Inflammatory macrophage treated with lipopolysaccharide for 4 hours (primary cell): ENCODE measurements at places on chromosomes 4 and X.

DNA sequence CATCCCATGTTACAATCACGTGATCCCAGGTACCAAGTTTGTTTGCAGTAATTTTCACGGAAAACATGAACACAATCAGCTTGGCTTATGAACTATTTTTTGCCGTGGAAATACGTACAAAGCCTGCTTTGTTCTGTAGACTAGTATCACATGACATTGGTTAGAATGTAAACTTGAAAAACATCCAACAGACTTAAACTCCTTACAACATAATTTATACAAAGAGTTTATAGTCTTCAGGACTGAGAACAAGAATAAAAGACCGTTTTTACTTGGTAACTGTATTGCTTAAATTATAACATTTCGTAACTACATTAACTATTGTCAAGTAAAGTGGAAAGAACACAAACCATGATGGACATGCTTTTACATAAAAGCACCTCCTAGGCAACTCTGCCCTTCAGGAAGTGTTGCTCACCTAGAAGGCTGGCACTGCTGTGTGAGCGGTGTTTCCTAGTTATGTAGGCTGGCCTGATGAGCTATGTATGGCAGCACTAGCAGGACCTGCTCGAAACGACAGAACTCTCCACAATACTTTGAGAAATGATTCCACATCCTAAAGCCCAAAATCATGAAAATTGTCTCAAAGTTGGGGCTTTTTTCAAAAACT is 41.8 kb upstream of the WDR1 start:
- no peak for DNase-seq

DNA sequence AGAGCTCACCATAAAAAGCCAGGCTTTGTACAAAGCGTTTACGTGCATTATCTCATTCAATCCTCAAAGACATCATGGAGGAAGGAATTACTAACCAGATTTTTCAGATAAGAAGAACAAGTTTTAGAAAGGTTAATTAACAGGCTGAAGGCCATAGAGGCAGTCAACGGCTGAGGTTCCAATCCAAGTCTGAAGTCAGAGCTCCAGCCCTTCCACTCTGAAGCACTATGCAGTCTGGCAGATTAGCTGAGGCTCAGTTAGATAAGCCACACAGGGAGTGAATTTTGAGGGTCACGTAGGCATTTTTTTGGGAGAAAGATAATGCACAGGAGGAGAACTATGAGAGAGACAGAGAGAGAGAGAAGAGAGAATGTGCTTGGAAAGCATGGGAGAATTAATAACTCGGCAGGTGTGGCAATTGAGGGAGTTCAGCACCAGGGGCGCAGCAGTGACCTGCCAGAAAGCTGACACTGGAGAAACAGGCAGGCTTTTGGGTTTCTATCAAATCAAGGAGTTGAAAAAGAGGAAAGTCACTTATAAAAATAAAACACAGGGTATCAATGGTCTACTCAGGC is 116.5 kb upstream of the NAP1L5 start:
- no peak for DNase-seq

DNA sequence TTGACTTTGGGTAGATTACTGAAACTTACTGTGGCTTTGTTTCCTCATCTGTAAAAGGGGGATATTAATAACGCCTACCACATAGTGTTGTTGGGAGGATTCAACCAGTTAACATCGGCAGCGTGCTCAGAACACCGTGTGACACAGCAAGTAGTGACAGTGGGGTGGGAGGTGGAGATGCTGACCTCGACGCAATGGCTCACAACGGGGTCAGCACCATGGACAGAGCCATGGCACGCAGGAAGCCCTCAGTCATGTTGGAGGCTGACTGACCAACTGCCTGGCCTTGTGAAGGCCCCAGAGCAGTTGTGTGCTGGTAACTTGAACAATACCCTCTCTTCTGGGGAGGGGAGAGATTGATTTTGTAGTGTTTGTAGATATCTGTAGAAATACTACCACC is 93.2 kb downstream of the WFS1 start:
- no peak for DNase-seq

GRCh38 chr4:181018913-181019312 is 1224.3 kb upstream of the TENM3 start:
- no peak for DNase-seq

DNA sequence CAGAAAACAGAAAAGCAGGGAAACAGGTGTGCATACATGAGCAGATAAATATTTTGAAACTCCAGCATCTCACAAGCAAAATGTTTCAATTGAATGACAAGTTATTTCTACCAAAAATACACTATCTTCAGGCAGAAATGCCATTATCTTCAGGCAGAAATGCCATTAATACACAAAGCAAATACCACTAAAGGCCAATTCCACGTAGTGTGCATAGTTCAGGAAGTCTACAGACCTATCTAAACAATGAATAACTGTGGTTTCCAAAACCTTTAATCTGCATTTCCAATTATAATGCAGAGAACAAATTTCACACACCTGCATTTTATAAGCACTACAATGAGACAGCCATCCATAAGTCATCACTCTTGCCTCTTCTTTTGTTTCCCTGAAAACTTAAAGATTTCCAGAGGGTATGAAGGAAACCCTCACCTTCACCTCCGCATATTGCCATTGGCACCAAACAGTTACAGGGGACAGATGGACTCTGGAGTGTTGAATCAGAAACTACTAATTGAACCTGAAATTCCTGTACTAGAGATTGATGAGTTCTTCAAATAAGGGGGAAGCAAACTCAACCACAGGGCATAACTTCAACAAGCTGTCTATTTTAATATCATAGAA is 179.0 kb downstream of the PDGFC start:
- no peak for DNase-seq

DNA sequence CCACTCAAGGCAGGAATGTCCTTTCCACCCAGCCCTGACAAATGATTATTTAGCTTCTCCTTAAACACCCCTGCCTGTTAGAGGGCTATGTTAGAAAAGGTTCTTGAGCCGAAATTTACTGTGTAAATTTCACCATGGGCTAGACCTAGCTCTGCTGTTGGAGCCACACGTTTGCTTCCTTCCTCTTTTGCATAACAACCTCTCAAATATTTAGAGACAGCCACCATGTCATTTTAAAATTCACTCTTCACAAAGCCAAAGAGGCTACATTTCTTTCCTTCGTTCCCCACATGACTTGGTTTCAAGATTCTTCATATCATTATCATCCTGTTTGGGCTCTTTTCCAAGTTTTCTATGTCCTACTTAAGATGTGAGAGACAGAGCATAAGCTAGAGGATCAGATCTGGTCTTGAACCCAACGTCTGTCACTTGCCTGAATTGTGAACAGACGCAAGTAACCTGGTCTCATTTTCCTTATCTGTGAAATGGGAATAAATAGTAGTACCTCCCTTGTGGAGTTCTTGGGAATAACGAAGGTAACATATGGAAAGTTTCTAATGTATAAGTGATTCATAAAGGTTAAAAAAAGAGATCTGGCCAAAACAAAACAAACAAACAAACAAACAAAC is 6.7 kb downstream of the DOCK11 start:
- peak; percentile 19 for DNase-seq

GRCh38 chr4:86749121-86749520 is 100.1 kb downstream of the SLC10A6 start:
- no peak for DNase-seq

GRCh38 chr4:77454858-77455257 is 150.8 kb upstream of the CXCL13 start:
- DNase-seq = no peak

DNA sequence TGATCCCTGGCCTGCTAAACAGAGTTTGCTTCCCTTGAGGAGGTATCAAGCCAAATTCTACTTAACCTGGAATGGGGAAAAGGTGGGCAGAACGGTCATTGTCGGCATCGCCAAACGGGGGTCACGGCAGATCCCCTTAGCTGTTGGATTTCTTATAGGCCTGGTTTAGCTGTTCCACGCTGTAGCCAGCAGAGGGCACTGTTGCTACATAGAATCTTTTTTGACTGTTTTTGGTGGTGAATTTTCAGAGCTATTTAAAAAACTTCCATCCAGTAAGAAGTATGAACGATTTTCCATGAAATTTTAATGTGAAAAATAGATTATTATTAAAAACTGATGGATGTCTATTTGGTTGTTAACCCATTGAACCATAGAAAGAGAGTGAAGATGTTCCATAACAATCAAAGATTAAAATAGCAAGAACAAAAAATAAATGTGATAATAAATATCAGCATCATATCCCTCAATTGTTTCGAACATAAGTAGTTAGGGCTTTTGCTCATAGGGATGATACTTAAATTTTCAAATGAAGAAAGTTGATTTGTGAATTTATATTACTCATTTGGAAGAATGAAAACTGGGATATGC is 56.6 kb downstream of the LINC00632 start:
- peak; percentile 24 for DNase-seq

DNA sequence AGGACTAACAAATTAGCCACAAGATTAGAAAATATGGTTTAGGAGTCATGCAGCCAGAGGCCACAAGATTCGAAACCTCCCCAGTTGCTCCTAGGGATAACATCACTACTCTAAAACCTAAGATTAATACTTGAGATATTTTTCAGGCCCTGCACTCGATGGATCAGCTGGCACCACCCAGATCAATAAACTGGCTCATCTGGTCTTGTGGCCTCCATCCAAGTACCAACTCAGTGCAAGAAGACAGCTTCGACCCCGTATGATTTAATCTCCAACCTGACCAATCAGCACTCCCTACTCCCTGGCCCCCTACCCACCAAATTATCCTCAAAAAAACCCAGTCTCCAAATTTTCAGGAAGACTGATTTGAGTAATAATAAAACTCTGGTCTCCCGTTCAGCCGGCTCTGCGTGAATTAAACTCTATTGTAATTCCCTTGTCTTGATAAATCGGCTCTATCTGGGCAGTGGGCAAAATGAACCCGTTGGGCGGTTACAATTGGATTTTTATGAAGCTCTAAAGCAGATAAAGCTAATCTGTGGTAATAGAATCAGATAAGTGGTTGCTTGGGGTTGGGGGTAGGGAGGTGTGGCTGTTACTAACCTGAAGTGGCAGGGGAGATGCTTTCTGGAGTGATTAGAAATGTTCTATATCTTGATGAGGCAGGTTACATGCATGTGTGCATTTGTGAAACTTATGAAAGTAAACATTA is 91.8 kb upstream of the ATXN3L start:
- no peak for DNase-seq

DNA sequence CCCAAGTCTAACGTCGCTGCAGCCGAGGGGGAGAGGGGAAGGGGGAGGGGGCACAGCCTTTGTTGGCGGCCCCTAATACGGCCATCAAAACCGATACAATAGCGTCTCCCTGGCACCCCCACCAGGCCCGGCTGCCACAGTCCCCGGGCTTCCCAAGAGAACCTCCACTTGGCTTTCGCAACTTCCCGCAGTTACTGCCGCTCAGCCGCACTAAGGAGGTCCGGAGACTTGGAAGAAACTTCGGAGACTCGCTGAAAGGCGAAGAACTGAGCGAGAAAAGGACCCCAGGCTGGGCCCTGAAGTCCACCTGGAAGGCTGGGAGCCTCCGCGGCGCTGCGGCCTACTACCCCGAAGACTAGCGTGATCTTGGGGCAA is 2.8 kb downstream of the NKX6-1 start:
- DNase-seq = peak; percentile 35

GRCh38 chr4:160846121-160846520 is 1317.7 kb downstream of the FSTL5 start:
- DNase-seq = no peak

DNA sequence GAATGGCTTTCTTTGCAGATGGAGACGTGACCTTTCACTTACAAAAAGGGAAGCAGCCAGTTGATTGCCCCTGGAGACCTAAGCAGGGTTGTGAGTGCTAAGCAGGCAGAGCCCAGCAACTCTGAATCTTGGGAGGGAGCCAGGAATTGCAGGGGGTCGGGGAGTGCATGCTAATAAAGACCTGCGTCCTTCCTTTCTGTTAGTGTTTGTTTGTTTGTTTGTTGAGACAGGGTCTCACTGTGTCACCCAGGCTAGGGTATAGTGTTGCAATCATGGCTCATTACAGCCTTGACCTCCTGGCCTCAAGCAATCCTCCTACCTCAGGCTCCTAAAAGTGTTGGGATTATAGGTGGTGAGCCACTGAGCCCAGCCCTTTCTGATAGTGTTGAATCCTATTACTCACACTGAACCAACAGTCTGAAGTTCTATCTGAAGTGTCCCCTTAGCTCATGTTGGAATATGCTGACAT is 137.4 kb downstream of the CEP135 start:
- DNase-seq = no peak

DNA sequence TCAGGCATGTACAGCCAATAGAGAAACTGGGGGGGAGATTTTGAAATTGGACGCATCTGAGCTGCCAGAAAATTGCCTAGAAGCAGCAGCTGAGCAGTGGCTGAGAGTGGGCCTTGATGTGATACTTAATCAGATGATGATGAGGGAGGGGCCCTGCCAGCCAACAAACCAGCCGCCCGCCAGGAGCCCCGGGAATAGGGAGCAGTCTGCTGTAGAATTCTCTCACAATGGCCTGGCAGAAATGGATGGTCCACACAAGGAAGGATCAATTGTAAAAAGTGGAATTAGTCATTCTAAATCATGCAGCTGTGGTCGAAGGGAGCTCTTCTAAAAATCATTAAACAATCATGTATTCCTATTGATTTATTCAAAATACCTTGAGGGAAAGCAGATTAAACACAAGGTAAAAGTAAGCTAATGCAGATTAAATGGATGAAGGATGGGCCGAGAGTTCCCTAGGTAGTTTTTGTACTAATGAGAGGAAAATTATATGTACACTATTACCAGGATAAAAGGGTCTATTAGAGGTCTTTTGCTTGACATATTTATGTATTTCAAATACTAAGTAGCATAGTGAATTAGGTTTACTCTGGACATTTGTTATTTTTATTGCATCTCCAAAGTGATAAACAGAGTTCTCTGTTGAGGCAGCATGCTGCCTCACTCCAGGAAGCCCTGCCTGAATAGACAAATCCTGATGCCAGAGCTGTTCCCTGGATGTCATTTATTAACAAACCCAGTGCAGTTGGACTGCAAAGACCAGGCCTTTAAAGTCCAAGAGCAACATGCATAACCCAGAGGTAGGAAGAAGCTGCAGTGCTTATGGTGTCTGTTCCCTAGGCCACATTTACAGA is 91.3 kb downstream of the NKX6-1 start:
- no peak for DNase-seq

DNA sequence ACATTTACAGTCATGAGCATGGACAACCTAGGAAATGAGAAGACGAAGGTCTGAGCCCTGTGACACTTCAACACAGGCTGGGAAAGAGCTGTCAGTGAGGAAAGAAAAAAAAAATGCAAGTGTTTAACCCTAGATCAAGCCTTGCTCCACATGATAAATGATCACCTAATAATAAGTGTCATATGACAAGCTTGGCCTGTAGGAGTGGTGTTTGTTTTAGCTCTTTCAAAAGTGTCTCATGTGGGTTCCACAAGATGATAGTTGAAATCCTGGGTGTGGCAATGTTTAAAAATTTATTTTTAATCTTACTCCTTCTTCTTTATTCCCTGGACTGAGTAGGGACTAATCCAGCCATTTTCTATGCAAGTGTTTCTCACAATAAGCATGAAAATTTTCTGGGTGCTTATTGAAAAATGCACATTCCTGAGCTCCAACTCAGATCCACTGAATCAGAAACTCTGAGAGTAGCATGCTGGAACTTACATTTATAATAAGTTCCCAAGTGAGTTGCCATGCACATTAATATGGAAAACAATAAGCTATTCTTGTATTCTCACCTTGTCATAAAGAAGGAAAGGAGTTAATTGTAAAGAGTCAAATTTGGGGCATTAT is 138.3 kb downstream of the AREG start:
- DNase-seq = peak; percentile 34
